ENCODE measurements at places on chromosomes 1 and 21. TPM values are rescaled to one million over a fixed set of nuclear protein-coding genes. Genes with fewer than 3 reads are reported as not detected.

The PTPRF gene
- total RNA-seq, result 33.0 TPM

GRCh38 chr1:219550201-219550600 is 62.7 kb downstream of the ZC3H11B start:
- peak; percentile 53 for DNase-seq

DNA sequence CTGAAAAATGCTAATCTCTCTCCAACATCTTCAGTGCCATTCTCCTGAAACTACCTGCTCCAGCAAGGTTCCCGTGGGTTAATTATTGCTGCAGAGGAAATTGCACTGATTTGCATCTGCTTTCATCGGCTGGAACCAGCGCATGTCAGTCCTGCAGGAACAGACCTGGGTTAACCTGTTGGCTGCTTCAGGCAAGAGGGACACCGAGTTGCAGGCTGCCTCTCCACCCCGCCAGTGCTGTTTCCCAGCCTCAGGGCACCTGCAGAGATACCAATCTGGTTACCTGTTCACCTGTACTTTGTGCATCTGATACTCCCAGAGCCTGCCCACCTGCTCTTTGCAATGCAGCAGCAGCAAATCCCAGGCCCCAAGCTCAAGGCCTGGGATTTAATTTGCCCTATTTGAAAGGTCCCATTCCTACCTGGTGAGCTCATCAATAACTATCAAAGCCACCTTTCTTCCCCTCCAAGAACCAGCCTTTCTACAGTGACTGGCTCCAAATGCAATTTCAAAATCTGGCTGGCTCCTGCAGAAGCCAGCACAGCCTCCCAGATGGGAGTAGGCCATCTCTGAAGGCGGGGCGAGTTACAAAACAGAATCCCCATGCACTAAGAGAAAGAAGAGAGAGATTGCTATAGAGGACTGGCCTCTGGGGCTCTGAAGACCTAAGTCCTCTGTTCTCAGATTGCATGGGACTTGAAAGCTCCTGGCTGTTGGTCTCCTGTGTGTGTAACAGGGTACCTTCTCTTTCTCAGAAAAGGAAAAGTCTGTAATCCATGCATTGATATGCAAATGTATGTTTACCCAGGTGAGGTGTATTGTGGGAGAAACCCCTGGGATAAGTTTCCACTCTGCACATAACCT is 67.8 kb downstream of the TOMM20 start:
- no peak for DNase-seq

DNA sequence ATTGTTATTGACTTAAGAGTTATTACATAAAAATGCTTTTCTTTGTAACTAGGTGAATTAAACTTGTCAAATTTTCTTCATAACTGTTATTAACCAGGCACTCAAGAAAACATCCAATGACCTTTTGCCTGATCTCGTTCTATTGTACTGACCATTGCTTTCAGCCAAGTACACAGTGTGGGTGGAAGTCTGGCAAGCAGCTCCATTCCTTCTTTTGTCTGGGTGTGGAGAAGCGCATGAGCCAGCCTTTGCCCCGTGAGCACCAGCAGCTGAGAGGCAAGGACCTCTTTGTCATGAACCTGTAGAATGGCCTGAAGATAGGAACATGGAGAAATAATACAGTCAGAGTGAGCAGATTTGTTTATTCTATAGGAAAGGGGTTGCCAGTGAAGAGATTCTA is 57.5 kb downstream of the IARS2 start:
- peak; percentile 74 for DNase-seq

The KRTAP7-1 gene
- not detected for total RNA-seq

- DNase-seq, result peak; percentile 51
Measured at GRCh38 chr1:41862384-41863221, 56.1 kb downstream of the HIVEP3 start.

- peak; percentile 86 for DNase-seq
Measured at GRCh38 chr1:181134543-181135436, 46.3 kb downstream of the IER5 start.

DNA sequence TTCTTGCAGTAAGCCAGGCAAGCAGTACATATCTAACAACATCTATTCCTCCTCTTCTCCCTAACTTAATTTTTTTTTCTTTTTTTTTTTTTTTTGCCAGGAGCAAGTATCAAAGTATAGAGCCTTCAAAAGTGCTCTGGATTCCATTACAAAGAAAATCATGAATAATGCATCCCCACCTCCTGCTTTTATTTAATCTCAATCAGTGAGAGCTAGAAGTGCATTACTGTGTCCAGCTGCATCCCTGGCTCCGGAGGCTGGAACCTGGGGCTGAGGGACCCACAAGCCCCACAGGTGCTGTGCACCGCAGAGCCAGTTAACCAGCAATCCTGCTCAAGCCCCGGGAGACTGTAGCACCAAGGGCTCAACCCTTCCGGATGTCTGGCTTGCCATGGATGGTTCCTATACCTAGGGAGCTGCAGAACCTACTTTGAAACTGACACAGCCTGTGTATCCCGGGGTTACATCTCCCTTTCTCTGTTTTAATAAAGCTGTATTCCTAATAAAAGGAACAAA is 455.9 kb upstream of the RUNX1 start:
- no peak for DNase-seq

- DNase-seq, result no peak
Measured at GRCh38 chr1:4584449-4584848, 70.0 kb upstream of the AJAP1 start.

The LAD1 gene
- not detected for total RNA-seq

DNA sequence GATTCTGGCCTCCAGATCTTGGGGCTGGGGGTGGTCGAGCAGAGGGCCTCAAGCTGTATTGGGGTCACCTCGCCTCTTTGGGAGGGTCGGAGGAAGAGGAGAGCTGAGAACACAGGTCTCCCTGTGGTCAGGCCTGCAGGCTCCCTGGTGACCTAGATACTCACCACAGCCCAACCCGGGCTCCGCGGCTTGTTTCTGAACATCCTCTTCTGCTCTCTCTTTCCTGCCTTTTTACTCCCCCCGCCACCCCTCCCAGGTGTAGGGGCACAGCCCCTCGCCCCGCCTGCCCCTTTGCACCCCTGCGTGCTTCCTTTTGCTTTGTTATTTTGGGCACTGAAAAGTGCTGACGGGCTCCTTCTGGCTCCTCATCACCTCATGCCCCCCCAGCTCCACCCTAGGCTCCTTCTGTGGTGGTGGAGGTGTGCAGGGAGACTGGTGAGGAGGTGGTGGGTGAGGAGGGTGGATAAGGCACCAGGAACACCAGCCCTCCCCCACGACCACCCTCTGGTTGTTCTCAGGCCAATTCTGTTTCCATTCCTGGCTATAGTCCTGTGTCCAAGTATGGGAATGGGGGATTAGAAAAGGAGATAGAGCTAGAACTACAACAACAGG is 10.6 kb upstream of the LINGO4 start:
- no peak for DNase-seq

DNA sequence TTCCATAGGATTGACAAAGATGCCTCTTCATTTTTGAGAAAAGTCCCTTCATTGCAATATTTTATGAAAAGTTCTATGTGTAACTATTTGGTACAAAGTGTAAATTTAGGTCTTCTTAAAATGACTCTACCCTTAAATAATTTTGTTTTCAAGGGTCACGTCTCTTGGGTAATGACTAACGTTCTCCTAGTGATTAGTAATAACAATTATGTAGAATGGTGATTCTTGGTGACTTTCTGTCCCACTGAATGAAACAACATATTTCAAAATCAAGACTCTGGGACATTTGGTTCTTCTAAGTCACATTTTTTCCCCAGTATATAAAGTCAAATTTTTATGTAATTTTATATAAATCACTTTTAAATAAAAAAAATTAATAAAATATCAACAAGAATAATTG is 277.5 kb upstream of the ADAMTS5 start:
- no peak for DNase-seq

The RNU1-2 gene
- total RNA-seq, result not detected

GRCh38 chr1:191714845-191715244 is 443.4 kb upstream of the RGS18 start:
- no peak for DNase-seq

The DNAI4 gene
- total RNA-seq, result 0.10 TPM

The AMY2B gene
- total RNA-seq, result not detected

DNA sequence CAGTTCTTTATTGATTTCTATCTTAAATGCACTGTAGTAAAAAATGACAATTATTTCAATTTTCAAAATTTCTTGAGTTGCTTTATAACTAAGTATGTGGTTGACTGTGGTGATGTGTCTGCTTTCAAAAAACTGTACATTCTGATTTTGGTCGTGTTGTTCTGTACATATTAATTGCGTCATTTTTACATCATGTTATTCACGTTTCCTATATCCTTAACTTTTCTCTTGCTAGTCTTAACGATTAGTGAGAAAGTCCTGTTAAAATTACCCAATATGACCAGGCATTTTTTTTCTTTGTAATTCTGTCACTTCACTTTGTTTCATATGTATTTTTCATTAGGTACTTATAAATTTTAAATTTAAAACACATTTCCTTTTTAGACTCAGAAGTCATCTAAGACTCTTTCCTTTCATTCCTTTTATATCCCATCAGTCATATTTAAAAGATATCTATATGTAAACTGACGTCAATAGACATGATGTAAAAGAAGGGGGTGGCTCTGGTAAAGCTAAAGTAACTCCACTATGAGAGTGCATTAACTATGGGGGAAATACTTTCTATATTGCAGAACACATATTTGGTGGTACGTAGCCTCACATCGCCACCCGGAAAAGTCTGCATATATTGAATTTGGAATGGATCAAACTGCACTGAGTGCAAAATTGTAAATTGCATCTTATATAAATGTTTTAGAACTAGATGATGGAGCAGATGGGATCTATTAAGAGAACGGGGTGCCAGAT is 1.1 kb upstream of the COA6 start:
- DNase-seq, result no peak

DNA sequence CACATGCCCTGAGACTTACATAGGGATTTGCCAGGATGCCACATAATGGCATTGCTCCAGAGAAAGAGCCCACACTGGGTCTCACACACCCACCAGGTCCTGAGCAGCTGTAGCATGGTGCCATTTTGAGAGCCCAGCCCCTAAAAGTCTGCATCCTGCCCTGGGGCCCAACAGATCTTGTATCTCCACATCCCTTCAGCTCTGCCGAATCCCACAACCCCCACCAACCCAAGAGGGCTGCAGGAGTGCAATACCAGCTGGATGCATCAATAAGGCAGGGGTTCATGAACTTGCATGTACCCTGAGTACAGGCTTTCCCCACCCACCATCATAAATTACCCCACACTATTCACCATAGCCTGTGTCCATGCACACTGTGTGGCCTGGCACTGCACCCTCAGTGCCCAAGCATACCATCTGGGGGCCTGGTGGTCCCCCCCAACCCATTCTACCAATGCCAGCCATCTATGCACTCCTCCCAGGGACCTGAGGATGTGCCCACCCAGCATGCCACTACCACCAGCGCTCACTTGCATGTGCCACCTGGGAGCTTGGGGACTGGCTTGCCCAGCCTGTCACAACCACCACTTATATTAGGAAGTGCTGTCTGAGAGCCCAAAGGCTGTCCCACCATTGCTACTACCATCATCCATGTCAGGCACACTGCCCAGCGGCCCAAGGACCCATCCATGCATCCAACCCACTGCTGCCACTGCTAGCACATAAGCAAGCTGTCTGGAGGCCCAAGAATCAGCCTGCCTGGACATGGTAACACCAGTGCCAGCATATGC is 4.1 kb upstream of the KRTAP12-2 start:
- DNase-seq, result no peak

- peak; percentile 51 for DNase-seq
Measured at GRCh38 chr1:228381356-228381755, 25.3 kb downstream of the TRIM11 start.

DNA sequence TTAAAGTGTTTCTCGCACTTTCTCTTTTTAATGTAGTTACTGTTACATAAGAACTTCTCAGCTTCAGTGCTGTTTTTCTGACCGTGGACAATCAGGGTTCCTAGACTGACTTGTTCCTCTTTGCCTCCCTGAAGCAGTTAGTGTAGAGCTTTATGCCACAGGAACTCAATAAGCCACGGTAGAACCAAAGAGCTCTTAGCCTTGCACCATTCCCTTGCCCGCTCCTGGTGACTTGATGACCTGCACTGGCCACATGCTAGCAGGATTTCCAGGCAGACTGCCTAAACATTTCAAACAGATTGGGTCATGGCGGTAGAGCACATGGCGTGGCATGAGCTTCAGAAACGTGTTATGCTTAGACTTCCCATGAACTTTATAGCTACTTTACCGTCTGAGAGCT is 18.8 kb upstream of the FASLG start:
- DNase-seq, result no peak

GRCh38 chr1:24077278-24077978 is 34.5 kb downstream of the MYOM3 start:
- DNase-seq, result no peak

- DNase-seq, result no peak
Measured at GRCh38 chr1:221284028-221284427, 404.8 kb downstream of the HLX start.

The MROH7 gene
- not detected for total RNA-seq

GRCh38 chr1:164592634-164593033 is 33.6 kb downstream of the PBX1 start:
- DNase-seq, result no peak

GRCh38 chr1:170700842-170701615 is 37.1 kb downstream of the PRRX1 start:
- DNase-seq, result no peak

- DNase-seq, result no peak
Measured at GRCh38 chr1:1191734-1192133, 14.7 kb downstream of the TNFRSF18 start.

The GNAT2 gene
- total RNA-seq, result not detected

DNA sequence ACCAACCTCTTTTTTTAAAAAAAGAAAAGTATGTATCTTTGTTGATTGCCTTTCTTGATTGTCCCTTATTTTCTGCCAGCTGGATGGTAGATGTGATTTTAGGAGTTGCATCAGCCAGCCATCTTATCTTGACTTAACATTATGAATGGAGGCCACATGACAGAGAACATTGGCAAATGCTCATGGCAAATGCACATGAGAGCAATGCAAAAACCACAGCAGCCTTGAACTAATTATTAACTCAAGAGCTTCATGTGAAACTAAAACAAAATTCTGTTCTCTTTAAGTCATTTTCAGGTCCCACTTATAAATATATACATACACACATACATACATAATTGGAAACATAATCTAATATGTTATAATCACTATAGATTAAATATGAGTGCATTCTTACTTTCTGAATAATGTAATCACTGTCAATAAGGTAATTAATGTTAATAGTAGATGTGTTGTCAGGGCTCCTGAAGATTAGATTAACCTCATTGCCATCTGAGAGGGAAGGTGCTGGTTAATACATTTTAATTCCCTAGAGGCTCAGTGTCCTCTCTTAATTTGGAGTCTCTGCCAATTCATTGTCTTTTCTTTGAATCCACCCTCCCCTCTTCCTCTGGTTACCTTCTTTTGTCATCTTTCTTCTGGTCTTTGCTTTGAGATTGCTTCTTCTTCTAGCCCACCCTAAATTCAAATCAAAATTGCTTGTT is 962.2 kb downstream of the ADGRL2 start:
- no peak for DNase-seq

The VASH2 gene
- not detected for total RNA-seq

- DNase-seq, result peak; percentile 89
Measured at GRCh38 chr1:1063945-1064831, 9.9 kb downstream of the RNF223 start.

- DNase-seq, result no peak
Measured at GRCh38 chr1:7250176-7250575, 464.9 kb downstream of the CAMTA1 start.

GRCh38 chr1:33512226-33513011 is 40.0 kb downstream of the ZSCAN20 start:
- no peak for DNase-seq

- no peak for DNase-seq
Measured at GRCh38 chr1:212752252-212752933, 39.2 kb downstream of the NSL1 start.
